PC-9 (cell line): ENCODE measurements at places on chromosomes 7 and 10. TPM values are rescaled to one million over a fixed set of nuclear protein-coding genes. Genes with fewer than 3 reads are reported as not detected.

The MRPS17 gene
- 38.2 and 39.6 TPM in 2 replicates for total RNA-seq

DNA sequence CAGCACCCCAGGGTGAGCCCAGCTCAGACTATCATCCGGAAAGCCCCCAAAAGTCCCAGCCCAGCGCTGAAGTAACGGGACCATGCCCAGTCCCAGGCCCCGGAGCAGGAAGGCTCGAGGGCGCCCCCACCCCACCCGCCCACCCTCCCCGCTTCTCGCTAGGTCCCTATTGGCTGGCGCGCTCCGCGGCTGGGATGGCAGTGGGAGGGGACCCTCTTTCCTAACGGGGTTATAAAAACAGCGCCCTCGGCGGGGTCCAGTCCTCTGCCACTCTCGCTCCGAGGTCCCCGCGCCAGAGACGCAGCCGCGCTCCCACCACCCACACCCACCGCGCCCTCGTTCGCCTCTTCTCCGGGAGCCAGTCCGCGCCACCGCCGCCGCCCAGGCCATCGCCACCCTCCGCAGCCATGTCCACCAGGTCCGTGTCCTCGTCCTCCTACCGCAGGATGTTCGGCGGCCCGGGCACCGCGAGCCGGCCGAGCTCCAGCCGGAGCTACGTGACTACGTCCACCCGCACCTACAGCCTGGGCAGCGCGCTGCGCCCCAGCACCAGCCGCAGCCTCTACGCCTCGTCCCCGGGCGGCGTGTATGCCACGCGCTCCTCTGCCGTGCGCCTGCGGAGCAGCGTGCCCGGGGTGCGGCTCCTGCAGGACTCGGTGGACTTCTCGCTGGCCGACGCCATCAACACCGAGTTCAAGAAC, 1.1 kb downstream of the VIM start:
- DNase-seq = no peak
- H3K36me3 ChIP-seq = no peaks in the 10 kb centered on the region
- H3K27ac ChIP-seq = peak overlapping the region; percentile 87
- H3K4me1 ChIP-seq = peaks cover 9% of the 10 kb centered on the region
- H3K4me3 ChIP-seq = peak overlapping the region; percentile 75
- peaks cover 13% of the 10 kb centered on the region; the same call in 1 of the 2 replicates for H3K27me3 ChIP-seq

DNA sequence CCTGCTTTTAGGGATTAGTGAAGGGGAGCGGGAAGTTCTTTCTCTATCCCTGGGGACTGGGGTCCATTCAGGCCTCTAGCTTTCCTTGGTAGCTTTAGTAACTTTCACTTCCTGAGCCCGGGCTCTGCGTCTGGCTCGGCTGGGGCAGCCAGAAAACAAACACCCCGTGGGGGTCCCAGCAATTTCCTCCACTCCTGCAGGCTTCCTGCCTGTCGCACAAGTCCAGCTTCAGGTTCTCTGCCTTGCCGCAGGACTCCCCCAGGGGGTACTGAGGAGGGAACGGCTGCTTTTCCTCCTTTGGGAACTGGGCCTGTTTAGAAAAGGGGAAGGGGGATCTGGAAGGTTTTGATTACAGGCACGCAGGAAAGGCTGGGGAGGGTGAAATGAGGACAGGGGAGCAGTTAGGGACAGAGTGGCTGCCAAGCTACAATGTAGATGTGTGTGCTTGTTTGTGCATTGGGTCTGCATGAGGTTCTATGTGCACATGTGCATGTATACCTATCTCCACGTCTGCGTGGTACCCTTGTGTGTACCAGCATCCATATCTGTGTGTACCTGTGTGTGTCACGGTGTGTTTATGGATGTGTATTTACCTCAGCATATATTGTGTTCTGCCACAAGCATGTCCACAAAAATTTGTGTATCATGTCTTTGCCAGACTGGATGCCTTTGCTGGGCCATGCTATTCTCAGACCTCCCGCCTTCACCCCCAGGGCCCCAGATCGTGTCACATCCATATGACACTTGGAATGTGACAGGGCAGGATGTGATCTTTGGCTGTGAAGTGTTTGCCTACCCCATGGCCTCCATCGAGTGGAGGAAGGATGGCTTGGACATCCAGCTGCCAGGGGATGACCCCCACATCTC, 2.0 kb downstream of the KAZALD1 start:
- no peaks in the 10 kb centered on the region for H3K27me3 ChIP-seq
- no peak overlapping the region for H3K4me3 ChIP-seq
- no peaks in the 10 kb centered on the region for H3K36me3 ChIP-seq
- H3K27ac ChIP-seq = no peak overlapping the region
- peaks cover 22% of the 10 kb centered on the region for H3K4me1 ChIP-seq

DNA sequence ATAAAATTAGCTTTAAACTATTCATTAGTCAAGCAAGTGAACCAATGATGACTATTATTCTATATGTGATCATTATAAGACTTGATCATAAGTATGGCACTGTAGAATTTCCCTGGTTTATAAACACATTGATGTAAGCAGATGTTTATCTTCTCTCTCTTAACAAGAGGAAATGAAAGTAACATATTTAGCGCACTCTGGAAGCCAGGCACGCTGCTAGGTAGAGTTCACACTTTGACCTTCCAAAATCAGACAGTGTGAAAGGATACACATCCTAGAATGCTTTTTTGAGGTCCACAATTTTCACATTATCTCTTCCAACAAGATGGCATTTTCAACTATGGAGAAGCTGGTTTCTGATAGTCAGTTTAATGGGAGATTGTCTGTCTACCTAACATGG, 529.4 kb upstream of the IGFBP3 start:
- DNase-seq = no peak
- no peak overlapping the region for H3K27ac ChIP-seq
- H3K36me3 ChIP-seq = no peaks in the 10 kb centered on the region
- no peaks in the 10 kb centered on the region for H3K27me3 ChIP-seq
- H3K4me3 ChIP-seq = no peak overlapping the region

GRCh38 chr7:47890125-47890524, 58.1 kb downstream of the PKD1L1 start:
- DNase-seq = no peak
- H3K4me1 ChIP-seq = peaks cover 4% of the 10 kb centered on the region; the same call in 1 of the 2 replicates
- no peaks in the 10 kb centered on the region for H3K27me3 ChIP-seq
- no peak overlapping the region for H3K27ac ChIP-seq
